Metanephros (tissue), 2 donors: ENCODE measurements at places on chromosomes 1 and 21. TPM values are rescaled to one million over a fixed set of nuclear protein-coding genes. Genes with fewer than 3 reads are reported as not detected.

The PCAT6 gene
- not detected for total RNA-seq

The SLAMF9 gene
- not detected for total RNA-seq

The PIGR gene
- total RNA-seq: 7.6 TPM

The TADA1 gene
- total RNA-seq: 19.5 TPM

The PACC1 gene
- total RNA-seq: 18.7 TPM

The FLAD1 gene
- 18.3 TPM for total RNA-seq

The OTUD7B gene
- 21.4 TPM for total RNA-seq

The TSPAN1 gene
- 34.1 TPM for total RNA-seq

The CASQ1 gene
- total RNA-seq: 103 TPM

The TRIM46 gene
- total RNA-seq: 2.3 TPM

The CFHR5 gene
- total RNA-seq: not detected

The PODN gene
- 6.5 TPM for total RNA-seq

The CZIB gene
- 38.0 TPM for total RNA-seq

The FAM229A gene
- 4.5 TPM for total RNA-seq

The C1orf87 gene
- total RNA-seq: 0.06 TPM

The SPATA21 gene
- total RNA-seq: not detected

The PEX11B gene
- total RNA-seq: 27.0 TPM

The KCNK1 gene
- 7.9 TPM for total RNA-seq

The PCBP3 gene
- total RNA-seq: 1.5 TPM

The ITLN1 gene
- total RNA-seq: 3.2 TPM

The WNT4 gene
- 10.2 TPM for total RNA-seq

The C1orf141 gene
- not detected for total RNA-seq

The PDZK1IP1 gene
- total RNA-seq: 28.4 TPM

The RGS1 gene
- total RNA-seq: 12.6 TPM

The C8A gene
- total RNA-seq: not detected

The GCSAML gene
- 0.41 TPM for total RNA-seq

The CLCNKA gene
- 20.8 TPM for total RNA-seq

The VSIG8 gene
- 0.23 TPM for total RNA-seq

The OPTC gene
- total RNA-seq: not detected

The KCNJ9 gene
- 0.12 TPM for total RNA-seq

The PAPPA2 gene
- total RNA-seq: 23.4 TPM

The PRDM16 gene
- 10.2 TPM for total RNA-seq

The PDC gene
- not detected for total RNA-seq

The FOXO6 gene
- 5.3 TPM for total RNA-seq

The GJB4 gene
- not detected for total RNA-seq

The CLCA4 gene
- total RNA-seq: not detected

The LCE2B gene
- total RNA-seq: not detected

The TTLL10 gene
- total RNA-seq: 0.76 TPM

The HES3 gene
- total RNA-seq: not detected

The HMGCS2 gene
- 36.5 TPM for total RNA-seq

The OR14C36 gene
- not detected for total RNA-seq

The CD34 gene
- total RNA-seq: 43.6 TPM

The KCNQ4 gene
- 8.6 TPM for total RNA-seq

The GOLT1A gene
- 2.6 TPM for total RNA-seq

The MARCKSL1 gene
- 120 TPM for total RNA-seq

The HHAT gene
- total RNA-seq: 14.4 TPM

The GORAB gene
- 11.3 TPM for total RNA-seq

The CRNN gene
- not detected for total RNA-seq

The CTPS1 gene
- total RNA-seq: 14.4 TPM

The DNAI4 gene
- total RNA-seq: 22.6 TPM
